ENCODE measurements at places on chromosomes 13 and 19.

- DNase-seq, result no peak
Measured at GRCh38 chr19:33960566-33960965, 163.9 kb downstream of the KCTD15 start.

DNA sequence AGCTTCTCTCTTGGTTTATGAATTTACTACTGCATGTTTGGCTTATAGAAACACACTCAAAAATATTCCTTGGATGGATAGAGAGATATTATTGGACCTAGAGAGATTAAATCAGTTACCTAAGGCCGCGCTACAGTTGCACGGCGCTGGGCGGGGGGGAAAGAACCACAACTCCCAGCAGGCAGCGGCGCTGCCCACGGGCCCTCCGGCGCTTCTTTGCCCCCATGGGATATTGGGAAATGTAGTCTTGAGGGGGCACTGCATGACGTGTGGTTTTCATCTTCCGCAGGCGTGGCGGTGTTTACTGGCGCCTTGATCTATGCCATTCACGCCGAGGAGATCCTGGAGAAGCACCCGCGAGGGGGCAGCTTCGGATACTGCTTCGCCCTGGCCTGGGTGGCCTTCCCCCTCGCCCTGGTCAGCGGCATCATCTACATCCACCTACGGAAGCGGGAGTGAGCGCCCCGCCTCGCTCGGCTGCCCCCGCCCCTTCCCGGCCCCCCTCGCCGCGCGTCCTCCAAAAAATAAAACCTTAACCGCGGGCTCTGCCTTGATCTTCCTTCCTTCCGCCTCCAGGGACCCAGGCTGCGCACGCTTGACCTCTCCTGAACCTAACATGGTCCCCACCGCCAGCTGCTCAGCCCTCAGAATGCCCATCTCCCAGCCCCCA lies 4.8 kb downstream of the EMP3 start:
- DNase-seq, result no peak

DNA sequence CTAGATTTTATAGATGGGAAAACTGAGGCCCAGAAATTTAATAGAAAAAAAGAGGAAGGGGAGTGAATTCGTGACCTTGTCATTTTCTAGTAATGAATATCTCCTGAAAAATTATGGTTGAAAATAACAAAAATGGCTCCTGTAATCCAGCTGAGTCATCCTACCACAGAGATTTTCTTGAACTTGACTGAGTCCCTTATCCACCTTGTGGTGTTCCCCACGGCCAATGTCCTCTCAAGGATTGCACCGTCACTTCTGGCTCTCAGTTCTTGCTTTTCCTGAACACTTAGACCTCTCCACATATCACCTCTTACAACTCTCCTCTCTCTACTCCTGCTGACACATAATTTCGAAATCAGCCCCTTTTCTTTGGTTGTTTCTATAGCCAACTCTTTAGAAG lies 1.2 kb upstream of the KATNAL1 start:
- DNase-seq, result peak; percentile 28

DNA sequence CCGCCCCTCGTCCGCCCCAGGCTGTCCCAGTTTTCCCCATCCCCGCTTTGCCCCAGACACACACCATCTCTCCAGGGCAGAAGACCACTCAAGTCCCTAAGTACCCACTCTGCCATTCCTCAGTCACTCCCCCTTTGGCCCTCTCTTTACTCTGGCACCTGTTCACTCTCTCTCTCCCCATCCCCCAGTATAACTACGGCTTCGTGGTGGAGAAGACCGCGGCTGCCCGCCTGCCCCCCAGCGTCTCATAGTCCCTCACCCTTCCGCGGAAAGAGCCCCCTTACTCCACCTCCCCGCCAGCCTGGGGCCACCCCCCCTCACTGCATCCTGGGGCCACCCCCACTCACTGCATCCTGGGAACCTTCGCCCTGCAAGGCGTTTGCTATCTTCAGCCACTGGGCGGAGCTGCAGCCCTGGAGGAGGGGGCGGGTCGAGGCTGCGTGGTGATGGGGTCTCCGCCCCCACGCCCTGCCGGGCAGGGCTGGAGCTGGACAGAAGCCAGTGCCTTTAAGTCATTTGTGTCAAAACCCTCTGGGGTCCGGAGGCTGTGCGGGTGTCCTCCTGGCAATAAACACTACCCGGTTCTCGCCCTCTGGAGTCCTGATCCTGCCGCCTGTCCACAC lies 5.0 kb downstream of the MVB12A start:
- DNase-seq, result no peak

- DNase-seq, result no peak
Measured at GRCh38 chr13:43239275-43239840, 216.0 kb downstream of the DNAJC15 start.

GRCh38 chr19:17947815-17948513 lies 15.1 kb downstream of the CCDC124 start:
- DNase-seq, result peak; percentile 88

GRCh38 chr19:18738961-18739690 lies 52.0 kb downstream of the COMP start:
- no peak for DNase-seq

GRCh38 chr19:47309038-47309437 lies 623 bp upstream of the C5AR1 start:
- DNase-seq, result peak; percentile 77

- DNase-seq, result no peak
Measured at GRCh38 chr13:98801626-98802418, 49.4 kb upstream of the SLC15A1 start.

DNA sequence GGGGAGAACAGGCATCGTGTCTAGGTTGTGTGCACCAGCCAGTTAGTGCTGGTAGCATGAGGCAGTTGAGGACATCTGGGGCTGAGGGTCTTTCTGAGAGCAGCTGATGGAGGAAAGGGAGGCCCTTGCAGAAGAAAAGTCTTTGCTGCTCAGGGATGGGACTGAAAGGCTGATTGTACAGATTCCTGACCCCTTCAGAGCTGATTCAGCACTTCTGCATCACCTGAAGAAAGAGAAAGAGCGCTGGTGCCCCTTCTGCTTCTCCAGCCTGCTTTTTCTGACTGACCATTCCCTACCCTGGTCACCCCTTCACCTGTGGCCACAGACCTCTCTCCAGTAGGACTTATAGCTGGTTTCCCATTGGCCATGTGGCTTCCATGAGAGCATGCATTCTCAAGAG lies 476.2 kb downstream of the TSHZ3 start:
- DNase-seq, result no peak

GRCh38 chr13:64817691-64818090 lies 2412.4 kb downstream of the PCDH9 start:
- peak; percentile 13 for DNase-seq

Measured in AG10803 (cell line).